GM03348 (cell line): ENCODE measurements at places on chromosomes 12 and 14.

DNA sequence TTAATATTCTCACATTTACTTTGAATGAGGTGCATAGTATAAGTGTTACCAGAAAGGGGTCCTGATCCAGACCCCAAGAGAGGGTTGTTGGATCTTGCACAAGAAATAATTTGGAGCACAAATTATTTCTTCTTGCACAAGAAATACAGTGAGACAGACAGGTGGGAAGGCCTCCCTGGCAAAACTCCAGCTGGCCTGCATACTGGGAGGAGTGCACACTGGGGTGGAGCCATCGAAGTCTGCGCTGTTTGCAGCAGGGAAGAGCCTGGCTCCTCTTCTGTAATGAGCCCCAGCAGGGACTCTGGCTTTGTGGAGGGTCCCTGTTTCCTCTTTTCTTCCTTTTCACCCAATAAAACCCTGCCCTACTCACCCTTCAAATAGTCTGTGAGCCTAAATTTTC lies 141.6 kb downstream of the GLT1D1 start:
- no peak for DNase-seq

- DNase-seq, result no peak
These were observed 84.7 kb downstream of the SAMD4A start for GRCh38 chr14:54651649-54652048.

DNA sequence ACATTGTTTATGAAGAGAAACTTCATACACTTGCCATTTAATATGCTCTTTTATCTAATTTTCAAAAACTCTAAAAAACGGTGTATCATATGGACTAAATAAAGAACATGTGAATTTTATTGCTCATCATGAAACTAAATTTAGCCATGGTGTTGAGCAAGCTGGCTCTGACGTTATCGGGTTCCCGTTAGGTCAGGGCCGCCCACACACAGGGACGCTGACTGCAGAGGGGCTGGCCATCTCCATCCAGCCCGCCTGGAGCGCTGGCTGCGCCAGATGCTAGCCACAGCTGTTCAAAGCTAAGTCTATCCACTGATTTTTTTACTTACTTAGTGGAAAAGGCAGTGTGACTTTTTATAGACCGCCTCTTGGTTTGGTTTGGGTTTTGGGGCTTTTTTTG lies 36.5 kb upstream of the DYNC1H1 start:
- DNase-seq, result peak; percentile 96

DNA sequence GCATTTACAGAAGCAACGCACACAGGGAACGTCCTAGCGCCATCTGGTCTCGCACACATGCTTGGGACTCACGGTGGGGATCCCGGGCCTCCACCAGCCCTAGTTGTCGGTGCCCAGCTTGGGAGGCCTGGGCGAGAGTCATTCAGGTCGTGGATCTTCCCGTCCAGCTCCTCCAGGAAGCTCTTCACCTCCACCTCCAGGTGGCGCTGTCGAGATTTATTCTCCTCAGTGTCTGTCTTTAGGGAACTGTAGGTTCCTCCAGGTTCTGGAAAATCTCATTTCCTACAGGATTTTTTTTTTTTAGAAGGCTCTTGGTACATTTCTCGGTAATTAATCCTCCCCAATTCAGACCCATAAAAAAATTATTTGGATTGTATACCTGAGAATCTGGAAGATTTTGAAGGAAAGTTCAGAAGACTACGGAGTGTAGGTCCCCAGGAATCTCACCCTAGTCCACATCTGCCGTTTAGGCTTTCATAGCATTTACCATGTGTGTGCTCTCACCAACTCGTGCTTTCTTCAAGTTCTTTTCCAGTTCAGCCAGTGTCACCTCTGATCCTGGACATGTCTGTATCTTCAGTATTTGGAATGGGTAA lies 910.0 kb downstream of the TMEM121 start:
- DNase-seq, result no peak

GRCh38 chr12:108668063-108668462 lies 34.4 kb upstream of the SELPLG start:
- no peak for DNase-seq

- DNase-seq, result peak; percentile 81
These were observed 7.7 kb downstream of the UBC start for GRCh38 chr12:124906606-124907261.

DNA sequence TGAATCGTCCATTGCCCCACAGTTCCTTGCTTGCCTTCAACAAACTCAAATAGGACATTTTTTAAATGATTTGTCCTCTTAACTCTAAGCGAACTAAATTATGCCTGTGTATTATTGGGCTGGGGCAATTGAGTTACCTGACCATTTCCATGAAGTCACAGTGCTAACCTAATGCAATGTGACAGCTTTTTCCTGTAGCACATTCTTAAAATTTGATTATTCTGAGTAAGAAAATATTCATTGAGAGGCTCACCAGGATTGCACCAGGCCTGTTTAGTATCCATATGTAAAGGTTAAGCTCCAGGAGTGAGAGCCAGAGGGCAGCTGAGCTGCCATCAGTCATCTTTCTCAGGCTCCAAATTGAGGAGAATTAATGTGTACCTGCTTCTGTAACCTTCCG lies 90.9 kb downstream of the GPR65 start:
- DNase-seq, result no peak

- no peak for DNase-seq
These were observed 116.2 kb downstream of the NUAK1 start for GRCh38 chr12:106022568-106023012.

DNA sequence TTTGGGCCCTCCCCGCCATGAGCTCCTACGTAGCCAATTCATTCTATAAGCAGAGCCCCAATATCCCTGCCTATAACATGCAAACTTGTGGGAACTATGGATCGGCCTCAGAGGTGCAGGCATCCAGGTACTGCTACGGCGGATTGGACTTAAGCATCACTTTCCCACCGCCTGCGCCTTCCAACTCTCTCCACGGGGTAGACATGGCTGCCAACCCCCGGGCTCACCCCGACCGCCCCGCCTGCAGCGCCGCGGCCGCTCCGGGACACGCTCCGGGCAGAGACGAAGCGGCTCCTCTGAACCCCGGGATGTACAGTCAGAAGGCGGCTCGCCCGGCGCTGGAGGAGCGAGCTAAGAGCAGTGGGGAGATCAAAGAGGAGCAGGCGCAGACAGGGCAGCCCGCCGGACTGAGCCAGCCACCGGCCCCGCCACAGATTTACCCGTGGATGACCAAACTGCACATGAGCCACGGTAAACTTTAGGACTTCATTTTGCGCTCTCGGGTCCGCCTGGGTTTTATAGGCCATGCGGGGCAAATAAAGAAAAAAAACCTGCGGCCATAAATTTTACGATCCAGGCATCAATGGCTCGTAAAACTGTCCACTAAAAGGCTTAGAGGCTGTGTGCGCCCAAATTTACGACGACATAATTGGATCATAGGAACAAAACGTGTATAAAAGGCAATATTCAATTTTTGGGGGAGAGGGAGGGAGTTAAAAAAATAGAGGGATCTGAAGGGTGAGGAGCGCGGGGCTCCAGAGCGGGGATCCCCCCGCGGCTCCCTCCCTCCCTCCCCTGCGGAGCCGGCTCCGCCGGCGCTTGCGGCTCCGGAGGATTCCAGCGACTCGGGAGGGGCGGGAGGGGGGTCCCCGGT lies 493 bp downstream of the HOXC5 start:
- DNase-seq, result peak; percentile 56

- no peak for DNase-seq
These were observed 233.6 kb upstream of the RGS6 start for GRCh38 chr14:71698673-71699072.

DNA sequence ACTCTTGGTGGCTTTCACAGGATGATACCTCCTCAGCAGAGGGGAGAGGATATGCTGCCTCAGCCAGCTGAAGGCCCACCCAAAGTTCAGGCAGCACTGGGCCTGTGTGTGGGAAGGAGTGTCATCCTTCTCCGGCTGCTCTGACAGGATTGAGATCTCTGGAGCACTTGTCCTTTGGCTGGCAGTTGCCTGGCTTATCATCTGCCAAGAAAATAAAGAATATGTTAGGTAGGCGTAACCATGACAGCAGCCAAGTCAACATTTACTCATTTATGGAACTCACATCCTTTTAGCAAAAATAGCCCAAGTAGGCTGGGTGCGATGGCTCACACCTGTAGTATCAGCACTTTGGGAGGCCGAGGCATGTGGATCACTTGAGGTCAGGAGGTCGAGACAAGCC lies 68.5 kb downstream of the PPFIBP1 start:
- peak; percentile 55 for DNase-seq

GRCh38 chr12:49955899-49956662 lies 5.5 kb downstream of the AQP2 start:
- no peak for DNase-seq

DNA sequence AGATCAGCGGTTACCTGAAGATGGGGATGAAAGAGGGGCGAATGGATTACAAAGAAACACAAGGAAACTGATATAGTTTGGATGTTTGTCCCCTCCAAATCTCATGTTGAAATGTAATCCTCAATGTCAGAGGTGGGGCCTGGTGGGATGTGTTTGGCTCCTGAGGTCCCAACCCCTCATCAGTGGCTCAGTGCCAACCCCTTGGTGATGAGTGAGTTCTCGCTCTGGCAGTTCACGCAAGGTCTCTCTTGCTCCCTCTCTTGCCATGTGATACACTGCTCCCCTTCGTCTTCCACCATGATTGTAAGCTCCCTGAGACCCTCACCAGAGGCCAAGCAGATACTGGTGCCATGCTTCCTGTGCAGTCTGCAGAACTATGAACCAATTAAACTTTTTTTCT lies 28.0 kb downstream of the ITGA7 start:
- DNase-seq, result no peak

DNA sequence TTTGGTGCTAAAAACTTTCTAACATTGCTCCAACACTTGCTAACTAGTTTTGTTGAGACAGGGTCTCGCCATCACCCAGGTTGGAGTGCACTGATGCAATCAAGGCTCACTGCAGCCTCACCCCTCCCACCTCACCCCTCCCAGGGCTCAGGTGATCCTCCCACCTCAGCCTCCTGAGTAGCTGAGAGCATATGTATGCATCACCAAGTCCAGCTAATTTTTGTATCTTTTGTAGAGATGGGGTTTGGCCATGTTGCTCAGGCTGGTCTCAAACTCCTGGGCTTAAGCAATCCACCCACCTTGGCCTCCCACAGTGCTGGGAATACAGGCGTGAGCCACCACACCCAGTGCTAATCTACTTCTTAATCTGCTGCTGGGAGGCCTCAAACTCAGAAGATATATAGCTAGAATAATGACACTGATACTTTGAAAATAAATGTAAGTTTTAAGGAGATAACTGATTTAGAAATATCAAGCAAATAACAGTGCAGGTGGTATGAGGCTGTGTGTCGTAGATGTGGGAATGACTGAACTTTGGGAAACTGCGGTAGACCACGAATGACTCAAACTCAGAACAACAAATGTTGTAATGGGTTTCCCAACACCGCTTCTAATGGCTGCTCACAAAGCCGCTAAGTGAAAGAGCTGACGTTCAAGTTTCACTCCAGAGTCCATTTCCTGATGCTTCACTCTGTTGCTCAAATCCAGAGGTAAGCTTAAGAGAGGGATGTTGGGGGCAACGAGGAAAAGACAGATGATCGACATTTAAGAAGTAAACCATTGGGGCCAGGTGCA lies 10.0 kb downstream of the TMCC3 start:
- DNase-seq, result no peak

GRCh38 chr12:65490250-65490649 lies 211.8 kb downstream of the MSRB3 start:
- DNase-seq, result no peak

DNA sequence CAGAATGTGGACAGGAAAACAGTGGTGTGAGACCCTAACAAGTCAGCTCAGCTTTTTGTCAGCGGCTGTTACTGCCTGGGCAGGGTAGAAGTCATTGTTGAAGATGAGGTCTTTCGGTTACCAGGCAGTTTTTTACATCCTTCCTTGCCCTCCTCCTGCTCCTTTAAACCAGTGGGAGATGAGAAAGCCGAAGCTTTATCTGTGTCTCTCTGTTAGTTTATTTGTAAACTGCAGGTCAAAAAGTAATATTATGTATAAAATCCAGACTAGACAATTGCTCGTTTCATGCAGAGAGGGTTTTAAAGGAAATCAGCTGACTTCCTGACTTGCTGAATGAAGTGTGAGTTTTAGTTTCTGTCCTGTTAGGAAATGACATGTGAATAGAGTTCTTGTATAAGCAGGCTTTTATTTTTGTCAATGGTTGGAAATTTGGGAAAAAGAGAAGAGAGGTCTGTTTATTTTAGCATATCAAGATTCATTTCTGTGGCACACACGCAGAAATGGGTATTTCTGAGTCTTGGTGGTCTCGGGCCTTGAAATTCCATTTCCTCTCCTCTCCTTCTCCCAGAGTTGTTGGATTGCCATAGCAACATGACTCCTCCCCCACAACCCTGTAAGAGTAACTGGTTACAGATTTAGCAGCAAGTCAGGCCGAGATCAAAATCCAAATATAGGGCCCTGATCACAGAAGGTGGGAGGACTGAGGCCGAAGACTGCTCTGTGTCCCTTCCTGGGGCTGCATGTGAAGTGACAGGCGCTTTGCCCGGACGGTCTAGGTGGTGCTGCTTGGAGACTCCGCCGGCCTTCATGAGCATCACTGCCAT lies 60.8 kb downstream of the SAMD4A start:
- peak; percentile 68 for DNase-seq

DNA sequence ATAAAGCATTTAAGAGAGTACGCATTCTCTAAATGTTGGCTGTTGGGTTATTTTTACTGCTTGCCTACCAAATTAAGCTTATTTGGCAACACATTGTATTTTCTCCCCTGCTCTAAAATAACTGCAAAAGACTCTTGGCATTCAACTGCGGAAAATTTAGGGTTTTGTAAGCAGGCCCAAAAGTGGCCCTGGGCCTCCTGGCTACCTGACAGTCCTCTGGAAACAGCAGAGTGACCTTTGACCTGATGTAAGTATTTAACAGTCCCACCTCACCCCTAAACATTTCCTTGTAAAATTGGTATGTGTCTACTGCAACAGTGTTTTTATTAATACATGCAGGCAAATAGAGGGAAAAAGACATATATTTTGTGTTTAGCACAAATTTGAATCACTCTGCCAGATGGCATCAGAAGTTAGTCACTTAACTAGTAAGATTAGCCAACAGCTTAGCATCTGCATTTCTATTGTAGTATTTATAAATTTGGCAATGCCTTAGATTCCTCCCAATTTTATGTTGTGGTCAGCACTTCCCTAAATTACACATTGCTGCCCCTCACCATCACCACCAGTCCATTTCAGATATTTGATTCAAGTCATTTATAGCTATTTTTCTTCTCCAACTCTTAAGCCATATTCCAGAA lies 11.2 kb downstream of the LLPH start:
- peak; percentile 39 for DNase-seq

DNA sequence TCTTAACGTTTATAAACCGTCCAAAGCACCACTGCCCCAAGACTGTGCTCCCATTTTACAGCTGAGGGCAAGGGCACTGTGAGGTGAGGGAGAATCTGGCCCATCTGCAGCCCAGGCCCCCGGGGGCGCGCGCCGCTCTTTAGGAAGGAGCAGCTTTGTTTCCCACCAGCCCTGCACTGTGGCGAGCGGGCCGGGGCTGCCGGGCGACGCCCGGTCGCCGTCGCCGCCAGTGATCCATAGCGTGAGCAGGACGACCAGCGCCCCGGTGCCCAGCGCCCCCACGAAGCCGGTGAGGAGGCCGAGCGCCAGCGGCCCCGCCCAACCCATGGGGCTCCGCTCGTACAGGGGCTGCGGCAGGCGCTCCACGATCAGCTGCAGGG lies 34.6 kb downstream of the FIGNL2 start:
- no peak for DNase-seq

- DNase-seq, result no peak
These were observed 277.0 kb downstream of the CEP128 start for GRCh38 chr14:80664576-80664975.

GRCh38 chr14:105224845-105225570 lies 23.3 kb upstream of the BTBD6 start:
- no peak for DNase-seq

GRCh38 chr12:105947906-105948305 lies 190.8 kb downstream of the NUAK1 start:
- no peak for DNase-seq

- DNase-seq, result no peak
These were observed 38.7 kb downstream of the FAR2 start for GRCh38 chr12:29187756-29188155.
